ENCODE measurements at places on chromosomes 5 and 9. TPM values are rescaled to one million over a fixed set of nuclear protein-coding genes. Genes with fewer than 3 reads are reported as not detected.

The TAS2R1 gene
- total RNA-seq = not detected

The FAM81B gene
- not detected for total RNA-seq

The IGFBPL1 gene
- total RNA-seq = 3.1 TPM

The CCDC180 gene
- 0.86 TPM for total RNA-seq

The SPINK4 gene
- total RNA-seq = not detected

The CDH6 gene
- total RNA-seq = 0.19 TPM

The DNAI1 gene
- 0.37 TPM for total RNA-seq

The FOXD4L5 gene
- total RNA-seq = not detected

The CCNJL gene
- 12.9 TPM for total RNA-seq

The PRELID2 gene
- 7.0 TPM for total RNA-seq

The GPX3 gene
- 17.8 TPM for total RNA-seq

The BTNL8 gene
- total RNA-seq = not detected

The KCNMB1 gene
- total RNA-seq = not detected

The GALNT12 gene
- total RNA-seq = 4.1 TPM

The SCGB3A2 gene
- not detected for total RNA-seq

The ZNF189 gene
- total RNA-seq = 6.2 TPM

The TMC1 gene
- 0.05 TPM for total RNA-seq

The LHX3 gene
- 0.12 TPM for total RNA-seq

The ARID3C gene
- total RNA-seq = 0.18 TPM

Measured in A549 treated with CpdA at 1 μM for 4 hours (cell line).